ENCODE measurements at places on chromosomes 13 and 19.
A peak's percentile ranks its signal among the peaks of the same experiment; 100 is the strongest.

DNA sequence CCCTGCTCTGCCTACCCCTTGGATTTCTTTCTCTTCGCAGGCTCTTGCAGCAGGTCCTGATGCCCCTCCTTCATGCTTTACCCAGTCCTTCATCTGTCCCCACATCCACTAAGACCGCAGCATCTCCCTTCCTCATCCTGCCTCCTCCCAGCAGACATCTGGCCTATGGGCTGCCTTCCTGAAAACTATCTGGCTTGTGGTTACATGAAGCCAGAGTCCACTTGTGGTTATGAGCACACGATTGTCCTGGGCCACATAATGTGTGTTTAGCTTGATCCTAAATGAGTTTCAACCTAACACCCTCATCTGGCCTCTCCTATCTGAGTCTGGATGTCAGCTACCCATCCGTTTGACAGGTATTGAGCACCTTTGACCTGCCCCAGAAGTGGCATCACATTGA, 5.5 kb upstream of the ZNF175 start:
- DNase-seq = no peak

- no peak for DNase-seq
Observed at GRCh38 chr19:3852177-3852511, 16.7 kb downstream of the ZFR2 start.

- no peak for DNase-seq
Observed at GRCh38 chr13:100397627-100398026, 191.0 kb downstream of the GGACT start.

DNA sequence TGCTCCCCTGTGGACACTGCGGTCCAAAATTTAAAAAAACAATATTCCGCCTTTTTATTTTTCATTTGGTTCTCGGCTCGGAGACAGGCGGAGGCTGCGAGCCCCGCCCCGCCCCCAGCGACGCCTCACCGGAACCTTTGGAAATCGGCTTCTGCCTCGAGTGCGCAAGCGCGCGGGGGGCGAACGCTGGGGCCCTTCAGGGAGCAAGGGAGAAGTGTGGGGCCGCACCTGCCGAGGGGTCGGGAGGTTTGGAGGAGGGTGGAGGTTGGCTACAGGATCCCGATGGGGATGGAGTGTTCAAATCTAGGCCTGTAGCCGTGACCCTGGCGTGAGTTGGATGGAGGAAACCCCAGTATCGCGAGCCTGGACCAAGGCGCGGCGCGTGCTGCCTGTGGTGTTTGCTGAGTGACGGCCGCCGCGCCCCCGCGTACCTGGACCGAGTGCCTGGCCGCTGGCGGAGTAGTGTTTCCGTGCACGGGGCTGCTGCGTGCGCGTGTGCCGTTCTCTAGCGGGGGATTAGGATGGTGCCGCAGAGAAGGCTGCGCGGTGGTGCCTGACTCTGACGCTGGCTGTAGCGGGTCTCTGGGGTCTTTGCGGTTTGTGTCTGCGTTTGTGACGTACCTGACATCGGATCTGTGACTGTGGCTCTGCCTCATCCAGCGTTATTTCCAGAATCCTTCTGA, 565 bp upstream of the ZFP30 start:
- peak; percentile 84 for DNase-seq

DNA sequence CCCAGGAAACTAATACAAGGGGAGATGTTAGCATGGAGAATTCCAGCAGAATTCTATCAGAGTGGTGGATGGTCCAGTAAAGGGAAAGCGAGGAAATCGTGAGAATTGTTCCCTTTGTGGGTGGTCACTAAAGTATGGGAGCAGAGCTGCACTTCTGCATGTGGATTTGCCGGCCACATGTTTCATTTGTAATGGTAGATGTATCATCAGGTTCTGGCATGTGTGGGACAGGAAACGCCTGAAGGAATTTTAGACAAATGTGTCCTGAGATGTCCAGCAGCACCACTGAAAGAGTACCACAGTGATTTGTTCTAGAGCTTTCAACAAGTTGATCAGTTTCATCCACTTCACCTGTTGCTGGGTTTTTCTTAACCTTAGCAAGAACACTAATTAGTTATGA, 308.4 kb downstream of the SHISA2 start:
- DNase-seq = no peak

DNA sequence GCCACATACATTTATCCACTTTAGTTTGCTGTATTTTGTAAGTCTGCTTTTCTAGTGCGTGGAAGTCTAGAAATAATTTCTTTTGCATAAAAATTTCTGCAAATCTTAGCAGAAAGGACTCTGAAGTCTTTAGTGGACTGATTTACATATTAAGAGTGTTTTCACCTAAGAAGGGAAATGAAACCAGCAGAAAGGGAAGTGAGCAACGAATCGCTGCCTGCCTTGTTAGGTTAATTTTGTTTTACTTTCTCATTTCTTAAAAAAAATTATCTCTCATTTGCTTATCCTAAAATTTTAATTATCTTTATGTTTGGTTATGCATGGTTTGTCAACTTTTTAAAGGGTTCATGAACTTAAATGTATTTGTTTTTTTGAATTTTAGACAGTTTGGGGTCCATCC, 767 bp upstream of the GPR18 start:
- DNase-seq = no peak

DNA sequence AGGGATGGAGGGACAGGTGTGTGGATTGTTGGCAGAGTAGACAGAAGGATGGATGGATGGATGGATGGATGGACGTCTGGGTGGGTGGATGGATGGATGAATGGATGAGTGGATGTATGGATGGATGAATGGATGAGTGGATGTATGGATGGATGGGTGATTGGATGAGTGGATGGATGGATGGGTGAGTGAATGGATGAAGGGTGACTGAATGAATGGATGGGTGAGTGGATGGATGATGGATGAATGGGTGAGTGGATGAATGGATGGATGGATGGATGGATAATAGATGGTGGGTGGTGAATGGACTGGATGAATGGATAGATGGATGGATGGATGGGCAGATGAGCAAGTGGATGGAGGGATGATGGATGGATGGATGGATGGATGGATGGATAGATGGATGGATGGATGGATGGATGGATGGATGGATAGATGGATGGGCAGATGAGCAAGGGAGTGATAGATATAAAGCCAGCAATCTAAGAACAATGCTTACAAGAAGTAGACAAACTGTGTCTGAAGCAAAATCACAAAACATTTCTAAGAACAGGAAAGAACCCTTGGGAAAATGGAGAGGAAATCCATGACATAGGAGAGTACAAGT, 65.2 kb downstream of the INSR start:
- DNase-seq = no peak
